Natural killer cell treated with Interleukin-12 subunit alpha and Interleukin-12 subunit beta and Interleukin-15 and Interleukin-18, amount 100 ng/mL, for 72 hours (primary cell): ENCODE measurements at places on chromosomes 3 and 15. TPM values are rescaled to one million over a fixed set of nuclear protein-coding genes. Genes with fewer than 3 reads are reported as not detected.
A peak's percentile ranks its signal among the peaks of the same experiment; 100 is the strongest.

DNA sequence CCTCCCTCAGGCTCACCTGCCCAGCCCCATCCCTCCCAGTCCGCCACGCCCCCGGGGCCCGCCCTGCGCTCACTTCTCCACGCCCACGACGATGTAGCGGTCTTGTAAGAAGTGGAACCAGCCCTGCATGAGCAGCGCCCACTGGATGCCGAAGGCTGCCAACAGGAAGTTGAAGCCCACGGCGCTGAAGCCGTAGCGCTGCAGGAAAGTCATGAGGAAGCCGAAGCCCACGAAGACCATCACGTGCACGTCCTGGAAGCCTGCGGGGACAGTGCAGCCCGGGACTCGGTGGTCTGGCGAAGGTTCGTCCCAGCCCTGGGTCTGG, 9.7 kb downstream of the RHCG start:
- no peak for DNase-seq

DNA sequence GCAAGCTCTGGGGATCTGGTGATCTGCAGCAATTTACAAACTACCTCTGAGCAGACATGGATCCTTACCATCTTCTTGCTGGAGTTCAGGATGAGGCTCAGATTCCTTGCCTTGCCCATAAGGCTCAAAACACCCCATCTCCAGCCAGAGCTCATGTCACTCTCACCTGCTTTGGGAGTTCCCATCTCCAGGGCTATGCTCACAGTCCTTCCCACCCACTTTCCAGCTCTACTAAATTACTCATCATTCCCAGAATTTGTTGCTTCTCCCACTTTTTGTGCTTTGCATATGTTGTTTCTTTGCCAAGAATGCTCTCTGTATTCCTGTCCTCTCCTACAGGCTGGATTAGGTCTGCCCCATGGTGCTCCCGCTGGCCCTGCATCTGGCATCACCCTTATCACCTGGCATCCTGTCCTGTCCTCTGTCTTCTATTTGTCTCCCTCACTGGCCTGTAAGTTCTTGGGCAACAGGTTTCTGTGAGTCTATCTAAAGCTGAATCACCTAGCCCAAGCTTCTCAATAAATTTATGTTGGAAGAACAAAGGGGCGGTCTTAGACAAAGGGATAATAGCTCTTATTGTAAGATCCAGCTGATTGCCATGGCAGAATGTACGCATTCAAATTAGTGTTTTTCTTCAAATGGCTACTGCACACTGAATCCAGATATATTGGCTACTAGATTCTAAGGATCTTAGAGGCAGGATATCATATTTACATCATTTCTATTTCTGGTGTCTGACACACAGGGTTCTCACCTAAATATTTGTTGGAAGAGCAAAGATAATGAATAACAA, 179.2 kb downstream of the CLSTN2 start:
- DNase-seq: no peak

DNA sequence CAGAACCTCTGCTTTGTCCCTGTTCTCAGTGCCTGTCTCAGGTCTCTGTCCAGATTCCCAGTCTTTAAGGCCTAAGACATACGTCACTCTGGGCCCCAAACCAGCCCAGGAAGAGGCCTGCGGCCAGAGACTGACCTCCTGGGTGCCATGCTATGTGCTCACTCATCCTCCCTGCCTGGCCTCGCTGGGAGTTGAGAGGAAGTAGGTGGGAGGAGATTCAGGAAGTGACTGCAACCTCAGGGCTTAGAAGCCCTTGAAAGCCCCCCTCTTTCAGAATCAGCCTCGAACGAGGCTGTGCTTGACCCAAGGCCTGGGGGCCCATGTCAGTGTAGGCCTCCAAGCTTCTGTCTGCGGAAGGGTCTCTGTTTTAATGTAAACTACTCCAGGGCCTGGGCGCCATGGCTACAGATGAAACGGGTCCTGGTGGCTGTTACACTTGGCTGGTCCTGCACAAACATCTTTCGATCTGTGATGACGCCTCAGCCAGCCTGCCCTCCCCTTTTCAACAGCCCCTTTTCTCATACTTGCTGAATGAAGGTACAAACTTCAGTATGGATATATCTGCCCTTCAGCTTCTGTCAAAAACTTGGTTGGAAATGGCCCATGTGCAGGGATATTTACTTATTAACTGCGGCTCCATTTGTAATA, 11.7 kb downstream of the RASGRF1 start:
- no peak for DNase-seq

DNA sequence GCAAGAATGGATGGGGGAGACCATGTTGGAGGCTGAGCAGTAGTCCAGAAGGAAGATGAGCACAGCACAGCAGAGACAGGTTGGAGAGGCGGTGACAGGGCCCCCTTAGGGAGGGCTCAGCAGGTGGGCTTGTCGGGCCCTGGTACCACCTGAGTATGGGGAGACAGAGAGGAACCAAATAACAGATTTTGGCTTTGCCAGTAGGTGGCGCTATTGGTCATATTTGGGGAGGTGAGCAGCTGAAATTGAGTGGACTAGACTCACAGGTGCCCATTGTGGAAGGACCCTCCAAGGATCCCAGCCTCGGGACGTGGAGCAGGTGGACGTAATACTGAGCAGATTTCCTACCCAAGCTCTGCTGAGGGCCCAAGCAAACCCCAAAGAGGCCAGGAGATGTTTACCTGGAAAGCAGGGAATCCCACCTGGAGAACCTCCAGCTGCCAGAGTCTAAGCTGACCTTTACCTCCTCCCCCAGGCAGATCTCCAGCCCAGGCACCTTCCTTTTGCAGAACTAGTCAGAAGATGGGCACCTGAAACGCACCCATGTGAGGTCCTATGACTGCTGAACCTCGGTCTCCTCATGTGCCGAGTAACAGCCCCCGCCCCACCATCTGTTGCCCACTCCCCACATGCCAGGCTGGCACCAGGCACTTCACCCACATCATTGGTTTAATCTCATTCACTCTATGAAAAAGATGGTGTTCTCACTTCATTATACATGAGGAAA, 24.6 kb upstream of the CORO2B start:
- DNase-seq: peak; percentile 67

GRCh38 chr15:92473756-92474155, 80.1 kb downstream of the ST8SIA2 start:
- no peak for DNase-seq

GRCh38 chr15:74844319-74845207, 1.6 kb upstream of the ULK3 start:
- no peak for DNase-seq

- DNase-seq: no peak
Measured at GRCh38 chr3:50203809-50204803, 965 bp upstream of the SLC38A3 start.

GRCh38 chr15:87724330-87724729, 532.2 kb downstream of the NTRK3 start:
- no peak for DNase-seq

DNA sequence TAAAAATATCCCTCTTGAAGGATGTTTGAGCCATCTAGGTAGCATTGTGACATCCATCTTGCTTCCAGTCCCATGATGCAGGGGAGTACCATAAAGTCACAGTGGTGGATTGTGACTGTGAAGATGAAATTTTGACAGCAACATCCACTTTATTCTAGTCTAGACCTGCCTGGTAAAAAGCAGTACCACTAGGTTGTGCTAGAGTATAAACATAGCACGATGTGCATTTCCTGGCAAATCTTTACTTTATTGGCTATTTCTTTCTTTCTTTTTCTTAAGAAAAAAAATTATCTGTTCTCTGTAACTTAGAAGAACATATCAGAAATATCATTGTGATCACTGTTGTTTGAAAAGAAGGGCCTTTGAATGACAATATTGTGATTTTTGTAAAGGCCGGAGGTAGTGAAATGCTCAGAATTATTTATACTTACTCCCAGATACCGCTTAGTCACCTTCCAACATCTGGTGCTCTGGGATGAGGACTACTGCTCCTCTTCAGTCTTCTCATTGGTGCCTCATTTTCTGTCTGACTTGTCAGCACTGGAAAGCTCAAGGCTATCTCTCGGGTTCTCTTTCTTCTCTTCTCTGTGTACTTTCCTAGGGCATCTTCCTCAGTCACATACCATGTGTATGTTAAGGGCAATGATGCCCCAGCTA, 35.6 kb downstream of the AGBL1 start:
- DNase-seq: no peak

GRCh38 chr3:12428126-12428525, 56.2 kb upstream of the TSEN2 start:
- no peak for DNase-seq

- DNase-seq: no peak
Measured at GRCh38 chr3:10463533-10464434, 41.6 kb downstream of the ATP2B2 start.

DNA sequence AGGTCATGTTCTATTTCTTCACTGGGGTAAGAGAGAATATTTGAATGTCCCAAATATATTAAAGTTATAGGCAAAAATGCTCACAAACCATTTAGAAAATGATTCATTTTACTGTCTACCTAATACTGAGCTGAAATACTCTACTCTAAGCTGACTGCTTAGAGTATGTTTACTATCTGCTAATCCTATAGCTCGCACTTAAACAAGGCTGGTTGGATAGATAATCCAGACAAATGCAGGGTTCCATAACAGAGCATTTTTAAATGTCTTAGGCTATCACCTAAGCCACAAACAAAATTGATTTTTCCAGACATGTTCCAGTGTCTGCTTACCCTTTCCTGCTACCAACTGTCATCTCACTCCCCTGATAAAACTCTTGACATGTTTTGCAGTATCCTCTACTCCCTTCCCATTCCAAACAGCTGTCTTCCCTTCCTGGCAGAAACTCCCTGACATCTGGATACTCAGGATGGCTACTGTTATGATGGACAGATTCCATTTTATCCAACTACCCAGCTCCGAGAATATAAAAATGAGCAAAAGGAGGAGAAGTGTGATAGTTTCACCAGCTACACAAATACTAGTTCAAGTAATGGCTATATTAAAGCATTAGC, 1034.7 kb downstream of the FHIT start:
- no peak for DNase-seq

The PARP9 gene
- 61.7 TPM for total RNA-seq

The FANCD2OS gene
- total RNA-seq: not detected

The GABRR3 gene
- total RNA-seq: not detected

The RHCG gene
- total RNA-seq: not detected

The CCDC39 gene
- total RNA-seq: not detected

The SV2B gene
- total RNA-seq: not detected

The ZBED2 gene
- 5.7 TPM for total RNA-seq

The FBLN2 gene
- not detected for total RNA-seq

The GOLGA6L7 gene
- not detected for total RNA-seq

The MYO5C gene
- 0.42 TPM for total RNA-seq

The MORC1 gene
- total RNA-seq: not detected
